Kidney capillary endothelial cell (primary cell): ENCODE measurements at places on chromosomes 11 and 22.

DNA sequence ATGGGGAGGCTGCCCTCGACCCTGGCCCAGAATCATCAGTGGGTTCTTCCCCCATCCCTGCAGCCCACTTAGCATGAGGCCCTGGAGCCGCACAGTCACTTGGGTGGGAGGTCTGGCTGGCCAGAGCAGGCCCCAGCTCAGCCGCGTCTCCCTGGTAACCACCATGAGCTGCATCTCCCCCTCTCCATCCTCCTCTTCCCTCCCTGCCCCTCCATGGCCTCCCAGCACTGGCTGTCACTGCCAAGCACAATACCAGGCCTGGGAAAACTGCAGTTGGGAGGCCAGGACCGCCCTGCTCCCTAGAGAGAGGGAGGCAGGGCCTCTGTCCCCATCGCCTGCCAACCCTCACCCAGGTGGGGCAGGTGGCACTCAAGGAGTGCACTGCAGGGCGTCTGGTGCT lies 8.0 kb downstream of the CSDC2 start:
- no peak for DNase-seq

DNA sequence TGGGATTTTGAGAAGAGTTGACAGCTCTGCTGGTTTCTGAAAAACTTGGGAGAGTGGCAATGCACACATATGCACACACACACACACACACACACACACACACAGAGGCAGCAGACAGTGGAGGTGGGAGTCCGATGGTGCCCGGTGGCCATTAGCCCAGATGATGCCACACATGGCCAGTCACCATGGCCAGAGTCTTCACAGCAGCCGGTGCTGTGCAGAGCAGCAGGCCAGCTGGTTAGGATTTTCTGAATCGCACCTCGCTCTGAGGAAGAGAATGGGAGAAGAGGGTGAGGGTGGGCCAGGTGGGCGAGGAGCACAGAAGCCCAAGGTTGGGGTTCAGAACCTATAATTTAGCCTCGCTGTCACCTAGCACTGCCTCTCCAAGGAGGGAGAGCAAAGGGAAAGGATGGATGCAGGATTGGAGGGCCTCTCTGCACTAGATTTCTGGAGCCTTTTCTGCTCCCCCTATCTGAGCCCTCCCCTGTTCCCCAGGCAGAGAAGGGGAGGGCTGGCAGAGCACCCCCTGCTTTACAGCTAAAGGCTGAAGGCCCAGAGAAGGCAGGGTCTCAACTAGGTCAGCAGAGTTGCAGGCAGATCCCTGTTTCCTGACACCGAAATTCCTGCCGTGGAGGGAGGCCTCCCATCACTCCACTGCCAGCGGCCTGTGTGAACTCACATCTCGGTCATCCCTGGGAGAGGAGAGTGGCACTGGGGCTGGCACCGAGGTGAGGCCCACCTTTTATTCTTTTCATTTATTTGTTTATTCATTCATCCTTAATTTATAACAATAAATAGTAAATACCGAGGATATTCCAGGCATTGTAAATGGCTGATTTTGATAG lies 25.8 kb upstream of the FXYD6 start:
- no peak for DNase-seq

DNA sequence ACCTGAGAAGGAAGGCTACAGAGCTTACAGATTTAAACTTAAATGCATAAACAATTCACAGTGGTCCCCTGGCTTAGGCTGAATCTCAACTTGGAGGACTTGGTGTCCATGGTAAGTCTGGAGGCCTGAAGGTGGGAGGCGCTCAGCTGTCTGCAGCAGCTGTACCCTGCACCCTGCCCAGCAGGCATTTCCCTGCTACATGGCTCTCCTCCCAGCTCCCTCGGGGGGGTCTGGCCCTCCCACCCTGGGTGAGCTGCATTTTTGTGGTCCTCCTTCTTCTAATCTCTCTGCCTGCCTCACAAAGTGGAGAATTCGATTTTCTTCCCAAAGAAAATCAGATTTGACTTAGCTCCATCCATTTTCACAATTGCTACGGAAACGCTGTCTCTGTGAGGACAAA lies 273.2 kb downstream of the KIRREL3 start:
- DNase-seq: no peak

GRCh38 chr22:40757071-40757470 lies 62.1 kb downstream of the SLC25A17 start:
- DNase-seq: no peak

DNA sequence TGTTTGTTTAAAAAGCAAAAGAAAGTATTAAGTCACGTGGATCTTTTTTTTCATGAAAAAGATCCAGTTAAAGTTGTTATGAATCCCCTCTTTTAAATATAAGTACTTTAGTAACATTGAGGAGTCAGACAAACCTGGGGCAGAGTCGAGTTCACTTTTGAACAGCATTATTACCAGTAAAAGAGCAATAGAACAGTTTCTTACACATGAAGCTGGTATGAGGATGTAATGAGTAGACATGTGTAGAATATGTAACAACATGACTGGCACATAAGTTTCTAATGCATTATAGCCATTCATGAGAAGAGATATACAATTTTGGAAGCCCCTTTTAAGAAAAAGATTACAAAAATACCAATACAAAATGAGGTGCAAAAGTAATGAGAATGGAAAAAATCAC lies 7.6 kb upstream of the MUC15 start:
- no peak for DNase-seq
